IMR-90 (cell line): ENCODE measurements at places on chromosomes 2 and 18. TPM values are rescaled to one million over a fixed set of nuclear protein-coding genes. Genes with fewer than 3 reads are reported as not detected.

DNA sequence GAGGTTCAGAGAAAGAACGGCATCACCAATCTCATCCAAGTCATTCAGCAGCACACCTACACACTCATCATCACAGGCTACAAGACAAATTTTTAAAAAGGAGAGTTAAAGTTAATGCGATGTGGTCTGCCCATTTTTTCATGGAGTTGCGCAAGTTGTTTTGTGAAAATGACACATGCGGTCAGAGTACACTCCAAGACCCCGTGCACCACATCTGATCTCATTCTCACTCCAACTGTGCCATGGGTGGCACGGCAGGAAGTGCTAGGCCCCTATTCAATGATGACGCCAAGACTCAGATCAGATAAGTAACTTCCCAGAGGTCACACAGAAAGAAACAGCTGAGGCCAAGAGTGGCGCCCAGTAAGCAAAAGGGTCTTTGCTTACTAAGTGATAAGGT is 119.8 kb downstream of the LAMA1 start:
- H3K36me3 ChIP-seq, result peaks cover 5% of the 10 kb centered on the region; the same call in 1 of the 2 replicates
- H3K4me3 ChIP-seq, result no peak overlapping the region
- peaks cover 2% of the 10 kb centered on the region; the same call in 1 of the 2 replicates for H3K4me1 ChIP-seq
- H3K27me3 ChIP-seq, result no peaks in the 10 kb centered on the region
- DNase-seq, result no peak

DNA sequence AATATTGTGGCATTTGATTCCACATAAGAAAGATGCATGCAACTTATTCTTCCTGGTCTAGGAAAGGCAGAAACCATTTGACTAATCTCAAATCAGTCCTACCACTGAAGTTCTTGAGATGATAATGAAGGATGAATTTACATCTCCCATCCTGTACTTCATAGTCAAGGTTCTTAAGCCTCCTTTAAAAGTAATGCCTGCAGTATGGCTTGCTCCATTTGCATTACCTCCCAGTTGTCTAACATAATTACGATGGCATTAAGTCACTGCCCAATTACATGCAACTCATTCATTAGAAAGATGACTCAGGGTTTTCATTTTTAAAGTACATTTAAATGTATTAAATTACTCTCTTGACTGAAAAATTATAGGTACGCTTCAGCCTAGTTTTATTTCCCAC is 32.2 kb downstream of the THADA start:
- H3K36me3 ChIP-seq, result peaks cover 7% of the 10 kb centered on the region; the same call in 1 of the 2 replicates
- no peaks in the 10 kb centered on the region for H3K27me3 ChIP-seq

DNA sequence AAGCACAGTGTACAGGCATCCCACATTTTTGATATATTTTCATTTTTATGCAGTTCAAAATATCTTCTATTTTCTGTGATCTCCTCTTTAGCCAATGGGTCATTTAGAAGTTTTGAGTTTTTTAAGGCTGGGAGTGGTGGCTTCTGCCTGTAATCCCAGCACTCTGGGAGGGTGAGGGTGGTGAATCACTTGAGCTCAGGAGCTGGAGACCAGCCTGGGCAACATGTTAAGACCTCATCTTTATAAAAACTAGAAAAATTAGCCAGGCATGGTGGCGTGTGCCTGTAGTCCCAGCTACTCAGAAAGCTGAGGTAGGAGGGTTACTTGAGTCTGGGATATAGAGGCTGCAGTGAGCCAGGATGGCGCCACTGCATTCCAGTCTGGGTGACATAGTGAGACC is 17.8 kb downstream of the UBR3 start:
- no peaks in the 10 kb centered on the region for H3K4me1 ChIP-seq
- no peak overlapping the region for H3K4me3 ChIP-seq
- peak; percentile 29 for DNase-seq
- H3K27ac ChIP-seq, result no peak overlapping the region
- H3K36me3 ChIP-seq, result 0 out of 2 replicates have a peak, but pooled peaks cover 2% of the 10 kb centered on the region

DNA sequence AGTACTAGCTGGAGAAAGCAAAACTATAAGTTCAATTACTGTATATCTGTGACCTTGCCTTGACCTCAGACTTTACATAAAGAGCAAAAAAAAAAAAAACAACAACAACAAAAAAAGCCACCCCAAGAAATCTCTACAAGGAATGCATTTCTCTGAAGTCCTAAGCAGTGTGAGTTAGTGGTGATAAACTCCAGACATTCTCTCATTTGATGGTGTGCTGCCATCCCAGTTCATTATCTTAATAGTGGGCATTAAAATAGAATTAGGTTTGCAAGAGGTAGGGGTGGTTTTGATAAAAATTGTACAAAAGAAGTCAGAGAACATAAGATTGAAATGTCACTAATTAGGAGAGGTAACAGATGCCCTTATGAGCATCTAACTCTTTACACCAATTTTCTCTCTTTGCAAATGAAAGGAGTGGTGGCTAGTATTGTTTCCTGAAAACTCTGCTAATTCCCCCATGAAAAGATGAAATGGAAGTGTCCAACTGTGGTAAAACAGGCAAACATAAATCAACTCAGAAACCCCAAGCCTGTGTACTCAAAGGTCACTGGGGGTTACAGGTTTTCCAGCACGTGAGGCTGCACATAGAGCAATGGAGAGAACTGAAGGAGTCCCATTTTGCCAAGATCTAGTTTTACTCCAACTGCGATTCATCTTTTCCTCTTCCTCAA is 131.9 kb downstream of the MEIS1 start:
- no peak overlapping the region for H3K27ac ChIP-seq
- no peak overlapping the region for H3K4me3 ChIP-seq

GRCh38 chr2:11344342-11344955 is at the start of gene ROCK2:
Gene ROCK2, minus strand, starts transcription at chr2:11344636. Its CDS starts 500 bp downstream, at chr2:11344136.
- H3K4me1 ChIP-seq, result peaks cover 5% of the 10 kb centered on the region; the same call in 1 of the 2 replicates
- H3K27ac ChIP-seq, result peak within 1 kb of the TSS; percentile 98
- DNase-seq, result peak; percentile 79
- H3K4me3 ChIP-seq, result peak within 1 kb of the TSS; percentile 87

GRCh38 chr18:43863180-43863579 is 585.9 kb upstream of the SYT4 start:
- no peak for DNase-seq
- no peaks in the 10 kb centered on the region for H3K36me3 ChIP-seq

GRCh38 chr18:8769509-8770095 is 64.2 kb downstream of the MTCL1 start:
- H3K27ac ChIP-seq, result no peak overlapping the region
- DNase-seq, result no peak
- no peak overlapping the region for H3K4me3 ChIP-seq

- 0 out of 2 replicates have a peak, but pooled peaks cover 2% of the 10 kb centered on the region for H3K4me1 ChIP-seq
- H3K27ac ChIP-seq, result no peak overlapping the region
- H3K27me3 ChIP-seq, result no peaks in the 10 kb centered on the region
- no peak overlapping the region for H3K4me3 ChIP-seq
- no peak for DNase-seq
Measured at GRCh38 chr2:69453475-69454129, 16.4 kb upstream of the NFU1 start.

- H3K4me1 ChIP-seq, result peaks cover 2% of the 10 kb centered on the region; the same call in 1 of the 2 replicates
- H3K36me3 ChIP-seq, result no peaks in the 10 kb centered on the region
- no peaks in the 10 kb centered on the region for H3K27me3 ChIP-seq
- no peak overlapping the region for H3K27ac ChIP-seq
- no peak overlapping the region for H3K4me3 ChIP-seq
Measured at GRCh38 chr18:3508576-3509549, 58.9 kb downstream of the TGIF1 start.

DNA sequence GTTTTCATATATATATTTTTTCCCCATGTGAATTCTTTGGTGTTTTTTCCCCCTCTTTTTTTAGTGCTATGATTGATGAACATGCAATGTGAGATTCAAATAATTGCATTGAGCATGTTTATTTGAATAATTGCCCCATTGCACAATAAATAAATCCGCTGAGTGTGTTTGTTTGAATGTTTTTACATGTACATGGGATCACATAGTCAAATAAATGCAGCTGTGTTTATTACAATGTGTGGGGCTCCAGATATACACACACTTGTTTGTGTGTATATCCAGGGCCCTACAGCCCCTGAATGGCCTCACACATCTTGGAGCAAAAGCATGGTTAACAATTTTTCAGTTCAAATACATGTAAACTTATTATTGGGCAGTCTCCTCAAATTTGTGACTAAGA is 134.5 kb downstream of the ZEB2 start:
- peaks cover 11% of the 10 kb centered on the region for H3K36me3 ChIP-seq
- H3K4me1 ChIP-seq, result no peaks in the 10 kb centered on the region
- no peak for DNase-seq
- H3K27ac ChIP-seq, result no peak overlapping the region
- no peak overlapping the region for H3K4me3 ChIP-seq

DNA sequence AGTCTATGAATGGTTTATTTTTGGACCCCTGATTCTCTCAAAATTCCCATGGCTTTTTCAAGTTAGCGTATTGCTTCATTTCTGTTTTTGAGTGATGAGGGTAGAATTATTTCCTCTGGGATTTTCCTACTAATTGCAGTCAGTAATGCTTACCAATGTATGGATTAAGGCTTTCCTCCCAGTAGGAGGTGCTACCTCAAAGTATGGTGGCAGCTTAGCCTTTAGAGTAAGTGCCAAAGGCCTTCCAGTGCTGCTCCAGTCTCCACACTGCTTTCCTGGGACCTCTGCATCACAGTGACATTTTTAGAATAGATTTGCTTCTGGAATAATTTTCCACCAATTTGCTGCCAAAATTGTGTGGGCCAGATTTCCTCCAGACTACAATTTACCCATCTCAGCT is 16.2 kb upstream of the SSB start:
- H3K4me1 ChIP-seq, result no peaks in the 10 kb centered on the region
- no peak overlapping the region for H3K4me3 ChIP-seq
- no peak overlapping the region for H3K27ac ChIP-seq
- H3K36me3 ChIP-seq, result no peaks in the 10 kb centered on the region

- H3K36me3 ChIP-seq, result no peaks in the 10 kb centered on the region
- H3K27ac ChIP-seq, result no peak overlapping the region
- H3K4me3 ChIP-seq, result no peak overlapping the region
- no peaks in the 10 kb centered on the region for H3K27me3 ChIP-seq
- H3K4me1 ChIP-seq, result no peaks in the 10 kb centered on the region
Measured at GRCh38 chr2:180246268-180246667, 239.2 kb upstream of the CWC22 start.

DNA sequence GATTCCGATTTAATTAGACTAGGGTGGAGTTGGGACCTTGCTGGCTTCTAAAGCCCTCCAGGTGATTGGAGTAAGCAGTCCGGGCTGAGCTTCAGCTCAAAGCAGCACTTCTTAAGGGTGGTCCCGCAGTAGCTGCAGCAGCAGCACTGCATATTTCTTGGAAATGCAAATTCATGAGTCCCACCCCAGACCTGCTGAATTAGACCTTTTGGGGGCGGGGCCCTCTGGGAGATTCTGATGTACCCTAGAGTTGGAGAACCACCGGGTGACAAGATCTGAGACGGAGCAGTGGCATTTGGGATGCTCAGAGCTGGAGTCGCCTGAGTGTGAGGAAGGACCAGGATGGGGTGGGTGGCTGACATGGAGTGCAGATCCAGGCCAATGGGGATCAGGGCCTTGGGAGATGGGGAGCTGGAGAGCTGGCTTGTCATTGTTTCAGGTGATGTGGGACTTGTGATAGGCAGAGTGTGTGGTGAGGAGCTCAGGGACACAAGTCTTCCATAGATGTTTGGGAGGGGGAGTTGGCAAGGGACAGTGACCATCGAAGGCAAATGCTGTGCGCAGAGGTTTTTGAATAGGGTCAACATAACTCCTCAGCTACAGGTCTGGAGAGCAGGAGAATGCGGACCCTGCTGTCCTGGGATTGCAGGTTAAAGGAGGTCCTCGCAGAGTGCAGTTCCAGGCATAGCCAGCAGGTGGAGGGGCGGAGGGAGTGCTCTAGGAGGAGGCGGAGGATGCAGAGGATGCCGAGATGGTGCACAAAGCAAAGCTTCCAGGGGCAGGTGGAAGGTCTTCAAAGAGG is 130.9 kb upstream of the RAB12 start:
- H3K27me3 ChIP-seq, result peaks cover 25% of the 10 kb centered on the region
- no peaks in the 10 kb centered on the region for H3K4me1 ChIP-seq
- peak; percentile 34 for DNase-seq
- no peak overlapping the region for H3K27ac ChIP-seq
- no peaks in the 10 kb centered on the region for H3K36me3 ChIP-seq

GRCh38 chr2:120346667-120347358 is 877 bp downstream of the INHBB start:
- peak; percentile 65 for DNase-seq
- peak overlapping the region; percentile 26; the same call in 1 of the 2 replicates for H3K4me3 ChIP-seq
- peaks cover 85% of the 10 kb centered on the region for H3K27me3 ChIP-seq
- no peaks in the 10 kb centered on the region for H3K36me3 ChIP-seq

GRCh38 chr2:232576995-232577394 is 26.5 kb downstream of the EIF4E2 start:
- peaks cover 6% of the 10 kb centered on the region; the same call in 1 of the 2 replicates for H3K4me1 ChIP-seq
- H3K4me3 ChIP-seq, result no peak overlapping the region
- H3K27me3 ChIP-seq, result no peaks in the 10 kb centered on the region
- no peak overlapping the region for H3K27ac ChIP-seq
- H3K36me3 ChIP-seq, result peaks cover 6% of the 10 kb centered on the region; the same call in 1 of the 2 replicates

- no peaks in the 10 kb centered on the region for H3K36me3 ChIP-seq
- H3K27me3 ChIP-seq, result no peaks in the 10 kb centered on the region
- no peak overlapping the region for H3K27ac ChIP-seq
- H3K4me3 ChIP-seq, result no peak overlapping the region
- no peaks in the 10 kb centered on the region for H3K4me1 ChIP-seq
- no peak for DNase-seq
Measured at GRCh38 chr18:70553936-70554260, 265.1 kb downstream of the SOCS6 start.

GRCh38 chr2:136362676-136363390 is 244.9 kb upstream of the CXCR4 start:
- H3K36me3 ChIP-seq, result no peaks in the 10 kb centered on the region
- no peak overlapping the region for H3K4me3 ChIP-seq
- DNase-seq, result no peak

GRCh38 chr2:182379241-182379640 is 47.6 kb downstream of the PDE1A start:
- H3K4me3 ChIP-seq, result no peak overlapping the region
- H3K27ac ChIP-seq, result no peak overlapping the region
- no peaks in the 10 kb centered on the region for H3K36me3 ChIP-seq
- peak; percentile 67 for DNase-seq
- 0 out of 2 replicates have a peak, but pooled peaks cover 1% of the 10 kb centered on the region for H3K4me1 ChIP-seq

DNA sequence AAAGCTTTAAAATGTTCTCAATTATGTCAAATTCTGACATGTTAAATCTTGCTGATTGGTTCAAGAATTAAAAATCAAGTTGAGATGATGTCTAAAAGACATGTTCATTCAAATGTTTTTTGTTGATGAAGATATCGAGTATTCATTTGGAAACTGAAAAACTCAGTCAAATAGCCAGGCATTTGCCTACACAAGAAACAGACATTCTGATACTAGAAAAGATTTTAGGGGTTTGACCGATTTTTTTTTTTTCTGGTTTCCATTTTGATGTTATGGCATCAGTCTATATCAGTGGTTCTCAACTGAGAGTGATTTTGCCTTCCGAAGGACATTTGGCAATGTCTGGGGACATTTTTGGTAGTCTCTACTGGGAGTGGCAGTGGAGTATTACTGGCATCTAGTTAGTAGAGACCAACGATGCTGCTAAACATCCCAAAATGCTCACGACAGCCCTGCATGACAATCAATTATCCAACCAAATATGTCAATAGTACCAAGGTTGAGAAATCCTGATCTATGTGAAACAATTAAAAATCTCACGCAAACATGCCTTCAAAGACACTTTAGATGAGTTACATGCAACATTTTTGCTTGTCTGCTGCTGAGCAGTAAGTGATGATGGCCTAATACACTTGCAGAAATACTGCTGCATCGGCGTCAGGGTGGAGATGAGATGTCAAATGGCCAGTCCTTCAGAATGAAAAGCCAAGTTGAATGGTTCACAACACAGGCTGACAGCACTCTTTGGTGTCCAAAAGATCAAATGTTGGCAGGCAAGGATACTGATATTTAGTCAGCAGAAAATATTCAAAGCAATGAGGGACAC is 12.5 kb downstream of the RASGRP3 start:
- H3K36me3 ChIP-seq, result no peaks in the 10 kb centered on the region
- no peaks in the 10 kb centered on the region for H3K27me3 ChIP-seq
- H3K27ac ChIP-seq, result no peak overlapping the region
- H3K4me1 ChIP-seq, result 0 out of 2 replicates have a peak, but pooled peaks cover 2% of the 10 kb centered on the region

SATB2 gene
- total RNA-seq, result 8.4 and 9.2 TPM in 2 replicates

ARHGAP25 gene
- total RNA-seq, result 0.28 and 0.36 TPM in 2 replicates

CRYGC gene
- not detected in 2 replicates for total RNA-seq

CCNYL1 gene
- 5.4 and 6.7 TPM in 2 replicates for total RNA-seq

LINC00305 gene
- not detected in 2 replicates for total RNA-seq

CTAGE1 gene
- under 0.01 TPM in 1 of 2 replicates, not detected in the other for total RNA-seq
